ENCODE measurements at places on chromosomes 4 and X. TPM values are rescaled to one million over a fixed set of nuclear protein-coding genes. Genes with fewer than 3 reads are reported as not detected.

DNA sequence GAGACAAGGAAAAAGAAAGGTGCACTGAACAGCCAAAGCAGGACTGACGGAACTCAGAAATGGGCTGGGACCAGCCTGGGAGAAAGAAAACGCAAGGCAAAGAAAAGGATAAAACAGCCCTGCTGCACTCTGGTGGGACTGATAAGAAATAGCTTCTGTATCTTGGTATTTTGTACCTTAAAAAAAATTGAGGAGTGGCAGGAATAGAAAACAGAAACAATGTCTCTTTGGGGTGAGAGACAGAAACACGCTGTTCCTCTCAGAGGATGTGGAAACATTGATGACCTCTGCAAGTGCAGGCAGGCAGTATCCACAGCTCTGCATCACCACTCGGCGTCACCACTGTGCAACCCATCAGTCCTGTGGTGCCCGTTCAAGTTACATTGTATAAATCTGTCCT lies 152.5 kb upstream of the SPRY1 start:
- H3K4me3 ChIP-seq = no peak overlapping the region
- H3K27ac ChIP-seq = no peak overlapping the region
- no peaks in the 10 kb centered on the region for H3K36me3 ChIP-seq
- DNase-seq = no peak
- H3K27me3 ChIP-seq = no peaks in the 10 kb centered on the region

DNA sequence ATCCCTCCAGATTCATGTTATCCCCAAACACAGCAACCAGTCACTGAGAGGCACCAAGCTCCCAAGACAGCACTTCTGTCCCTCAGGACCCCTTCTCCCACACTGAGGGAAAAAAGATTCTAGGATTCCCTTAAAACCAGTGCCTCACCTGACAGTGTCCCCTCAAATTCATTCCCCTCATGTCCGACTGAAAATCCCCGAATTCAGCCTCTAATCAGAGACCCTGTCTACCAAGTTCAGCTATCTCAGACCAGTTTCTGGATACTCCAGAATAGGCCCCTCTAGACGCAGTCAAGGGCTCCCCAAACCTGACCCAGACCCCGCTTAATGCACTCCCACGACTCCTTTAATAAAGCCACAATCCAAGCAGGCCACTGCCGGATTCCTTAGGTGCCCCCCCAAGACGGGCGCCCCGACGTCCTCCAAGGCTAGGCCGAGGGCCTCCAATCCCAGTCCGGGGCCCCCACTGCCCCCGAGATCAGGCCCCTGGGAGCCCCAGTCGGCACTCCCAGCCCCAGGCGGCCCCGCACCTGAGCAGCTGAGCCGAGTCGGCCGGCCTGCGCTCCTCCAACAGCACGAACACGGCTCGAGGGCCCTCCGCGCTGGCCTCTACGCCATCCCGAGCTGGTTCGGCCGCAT lies 457 bp downstream of the TFE3 start:
- no peak for DNase-seq
- peak overlapping the region; percentile 79 for H3K4me3 ChIP-seq
- H3K27ac ChIP-seq = peak overlapping the region; percentile 97
- H3K36me3 ChIP-seq = peaks cover 21% of the 10 kb centered on the region
- H3K4me1 ChIP-seq = peaks cover 26% of the 10 kb centered on the region

DNA sequence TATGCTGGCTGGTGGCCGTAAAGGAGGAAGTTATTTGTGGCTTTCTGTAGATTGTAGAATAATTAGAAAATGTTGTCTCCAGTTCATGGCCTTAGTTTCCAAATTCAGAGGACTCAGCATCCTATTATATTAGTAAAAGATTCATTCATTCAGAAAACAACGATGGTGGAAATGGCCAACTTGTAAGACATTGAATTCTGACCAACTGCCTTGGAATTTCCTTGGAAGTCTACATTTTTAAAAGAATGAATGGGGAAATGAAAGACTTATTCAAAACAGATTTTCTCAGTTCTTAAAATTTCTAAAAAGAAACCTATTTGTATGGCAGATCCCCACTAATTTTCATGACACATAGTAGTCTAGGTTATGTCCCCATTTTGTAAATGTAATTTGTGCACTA lies 561.5 kb downstream of the ANKRD50 start:
- DNase-seq = no peak
- H3K27me3 ChIP-seq = no peaks in the 10 kb centered on the region
- no peaks in the 10 kb centered on the region for H3K4me1 ChIP-seq
- no peak overlapping the region for H3K27ac ChIP-seq
- H3K4me3 ChIP-seq = no peak overlapping the region

- no peaks in the 10 kb centered on the region for H3K36me3 ChIP-seq
- no peak overlapping the region for H3K27ac ChIP-seq
- DNase-seq = no peak
- no peaks in the 10 kb centered on the region for H3K27me3 ChIP-seq
- no peaks in the 10 kb centered on the region for H3K4me1 ChIP-seq
Measured at GRCh38 chrX:108811891-108812290, 75.5 kb upstream of the IRS4 start.

- H3K4me3 ChIP-seq = no peak overlapping the region
- peaks cover 24% of the 10 kb centered on the region for H3K4me1 ChIP-seq
- peak overlapping the region; percentile 68 for H3K27ac ChIP-seq
- no peaks in the 10 kb centered on the region for H3K27me3 ChIP-seq
- H3K36me3 ChIP-seq = no peaks in the 10 kb centered on the region
Measured at GRCh38 chr4:111991163-111991562, 154.1 kb upstream of the FAM241A start.

RPL36A gene
- polyA plus RNA-seq = 2,501 TPM

- no peak overlapping the region for H3K4me3 ChIP-seq
- H3K27ac ChIP-seq = no peak overlapping the region
- no peak for DNase-seq
- no peaks in the 10 kb centered on the region for H3K4me1 ChIP-seq
- no peaks in the 10 kb centered on the region for H3K36me3 ChIP-seq
Measured at GRCh38 chr4:29734343-29735213, 985.6 kb upstream of the PCDH7 start.

DNA sequence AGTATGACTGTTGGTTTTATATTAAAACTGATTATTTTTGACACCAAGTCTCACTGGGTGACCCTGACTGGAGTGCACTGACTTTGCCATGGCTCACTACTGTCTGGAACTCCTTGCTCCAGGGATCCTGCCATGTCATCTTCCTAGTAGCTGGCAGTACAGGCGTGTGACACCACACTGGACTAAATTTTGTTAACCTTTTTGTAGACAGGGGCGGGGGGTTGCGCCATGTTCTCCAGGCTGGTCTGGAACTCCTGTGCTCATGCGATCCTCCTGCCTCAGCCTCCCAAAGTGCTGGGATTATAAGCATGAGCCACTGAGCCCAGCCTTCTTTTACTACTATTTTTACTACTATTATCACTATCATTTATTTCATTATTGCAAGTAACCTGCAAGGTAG lies 8.9 kb downstream of the XAGE1A start:
- no peak overlapping the region for H3K27ac ChIP-seq
- DNase-seq = no peak
- no peaks in the 10 kb centered on the region for H3K27me3 ChIP-seq
- H3K4me3 ChIP-seq = no peak overlapping the region

- no peak for DNase-seq
- H3K27ac ChIP-seq = no peak overlapping the region
- no peaks in the 10 kb centered on the region for H3K27me3 ChIP-seq
- H3K36me3 ChIP-seq = peaks cover 7% of the 10 kb centered on the region
- H3K4me3 ChIP-seq = no peak overlapping the region
- peaks cover 5% of the 10 kb centered on the region for H3K4me1 ChIP-seq
Measured at GRCh38 chrX:41542536-41542935, 95.4 kb downstream of the NYX start.

GRCh38 chrX:20729416-20729815 lies 462.7 kb upstream of the RPS6KA3 start:
- DNase-seq = no peak
- H3K4me1 ChIP-seq = no peaks in the 10 kb centered on the region
- no peaks in the 10 kb centered on the region for H3K36me3 ChIP-seq
- no peak overlapping the region for H3K4me3 ChIP-seq

GRCh38 chrX:154356596-154356995 lies 17.8 kb downstream of the FLNA start:
- no peak overlapping the region for H3K27ac ChIP-seq
- H3K4me1 ChIP-seq = no peaks in the 10 kb centered on the region
- no peak for DNase-seq
- peaks cover 30% of the 10 kb centered on the region for H3K36me3 ChIP-seq

ZIC3 gene
- not detected for polyA plus RNA-seq

GRCh38 chr4:96775501-96775900 lies 935.6 kb downstream of the PDHA2 start:
- no peak overlapping the region for H3K27ac ChIP-seq
- H3K36me3 ChIP-seq = no peaks in the 10 kb centered on the region
- H3K4me3 ChIP-seq = no peak overlapping the region
- no peaks in the 10 kb centered on the region for H3K4me1 ChIP-seq
- H3K27me3 ChIP-seq = no peaks in the 10 kb centered on the region
- no peak for DNase-seq

Measured in large intestine (tissue), 12 donors.